Stimulated activated CD4-positive, alpha-beta T cell treated with anti-CD3 and anti-CD28 coated beads, Interleukin-2, amount 100 ng/mL, for 24 hours (primary cell): ENCODE measurements at places on chromosomes 16 and 17.
A peak's percentile ranks its signal among the peaks of the same experiment; 100 is the strongest.

- DNase-seq = peak; percentile 14
These were observed 99.1 kb downstream of the MYH11 start for GRCh38 chr16:15757630-15758251.

GRCh38 chr17:36856222-36856621 lies 81.1 kb upstream of the LHX1 start:
- no peak for DNase-seq

- no peak for DNase-seq
These were observed 38.6 kb upstream of the PMFBP1 start for GRCh38 chr16:72210555-72210954.

DNA sequence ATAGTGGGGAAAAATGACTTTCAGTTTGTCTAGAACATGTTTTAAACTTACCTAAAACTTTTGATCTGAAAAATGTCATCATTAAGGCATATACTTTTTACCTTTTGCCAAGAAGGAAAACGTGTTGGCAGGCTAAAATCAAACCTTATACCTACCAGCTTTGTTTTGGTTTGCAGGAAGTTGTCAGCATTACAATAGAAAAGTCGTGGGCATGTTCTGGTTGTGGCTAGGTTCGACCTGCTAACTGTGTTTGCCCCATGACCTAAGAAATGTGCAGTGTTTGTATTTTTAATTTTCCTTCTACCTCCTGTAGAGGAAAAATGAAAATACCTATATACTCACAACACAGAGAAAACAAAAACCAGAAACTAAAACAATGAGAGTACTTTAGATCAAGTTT lies 13.0 kb downstream of the SKAP1 start:
- no peak for DNase-seq

GRCh38 chr16:31079342-31079944 lies 5.2 kb downstream of the ZNF646 start:
- no peak for DNase-seq

DNA sequence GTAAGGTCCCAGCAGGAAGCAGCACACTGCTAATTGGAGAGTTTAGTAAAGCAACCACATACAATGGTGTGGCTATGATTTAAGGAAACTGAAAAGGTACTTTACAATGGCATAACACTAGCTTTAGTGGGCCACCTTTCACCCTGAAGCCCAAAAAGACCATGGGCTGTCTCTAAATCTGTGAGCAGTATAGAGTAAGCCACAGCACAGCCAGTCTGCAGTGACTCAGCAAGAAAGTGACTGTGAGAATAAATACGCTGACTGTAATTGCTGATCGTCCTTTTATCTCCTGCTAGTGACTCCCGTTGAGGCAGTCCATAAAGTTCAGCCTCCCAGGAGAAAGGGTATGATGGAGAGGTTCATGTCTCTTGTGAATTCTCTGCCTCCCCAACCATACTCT lies 679.8 kb upstream of the KIF2B start:
- no peak for DNase-seq

- no peak for DNase-seq
These were observed 66.4 kb downstream of the PRKCB start for GRCh38 chr16:23902034-23902747.

DNA sequence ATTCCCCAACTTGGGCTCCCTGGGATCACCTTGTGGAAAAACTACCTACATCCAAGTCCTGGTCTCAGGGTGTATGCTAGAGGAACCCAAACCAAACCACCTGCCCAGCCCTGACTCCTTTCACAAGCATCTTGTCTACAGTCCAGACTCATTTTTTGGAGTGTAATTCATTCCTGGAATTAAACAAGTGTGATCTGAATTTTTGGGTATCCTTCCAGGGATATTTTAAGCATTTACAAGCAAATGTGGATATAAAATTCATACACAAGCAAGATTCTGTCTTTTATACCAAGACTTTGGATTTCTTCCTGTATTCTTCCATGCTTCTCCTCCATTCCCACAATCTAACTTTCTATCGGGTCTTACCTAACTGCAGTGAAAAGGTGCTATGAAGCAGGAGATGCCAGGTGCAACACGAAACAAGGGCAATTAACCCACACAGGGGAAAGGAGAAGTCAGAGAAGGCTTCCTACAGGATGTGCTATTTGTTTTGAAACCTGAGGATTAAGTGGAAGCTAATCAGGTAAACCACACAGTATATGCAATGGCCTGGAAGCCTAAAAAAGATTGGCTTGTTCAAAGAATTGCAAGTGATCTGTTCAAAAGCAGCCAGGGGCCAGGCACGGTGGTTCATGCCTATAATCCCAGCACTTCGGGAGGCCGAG lies 417.2 kb upstream of the C16orf82 start:
- no peak for DNase-seq

DNA sequence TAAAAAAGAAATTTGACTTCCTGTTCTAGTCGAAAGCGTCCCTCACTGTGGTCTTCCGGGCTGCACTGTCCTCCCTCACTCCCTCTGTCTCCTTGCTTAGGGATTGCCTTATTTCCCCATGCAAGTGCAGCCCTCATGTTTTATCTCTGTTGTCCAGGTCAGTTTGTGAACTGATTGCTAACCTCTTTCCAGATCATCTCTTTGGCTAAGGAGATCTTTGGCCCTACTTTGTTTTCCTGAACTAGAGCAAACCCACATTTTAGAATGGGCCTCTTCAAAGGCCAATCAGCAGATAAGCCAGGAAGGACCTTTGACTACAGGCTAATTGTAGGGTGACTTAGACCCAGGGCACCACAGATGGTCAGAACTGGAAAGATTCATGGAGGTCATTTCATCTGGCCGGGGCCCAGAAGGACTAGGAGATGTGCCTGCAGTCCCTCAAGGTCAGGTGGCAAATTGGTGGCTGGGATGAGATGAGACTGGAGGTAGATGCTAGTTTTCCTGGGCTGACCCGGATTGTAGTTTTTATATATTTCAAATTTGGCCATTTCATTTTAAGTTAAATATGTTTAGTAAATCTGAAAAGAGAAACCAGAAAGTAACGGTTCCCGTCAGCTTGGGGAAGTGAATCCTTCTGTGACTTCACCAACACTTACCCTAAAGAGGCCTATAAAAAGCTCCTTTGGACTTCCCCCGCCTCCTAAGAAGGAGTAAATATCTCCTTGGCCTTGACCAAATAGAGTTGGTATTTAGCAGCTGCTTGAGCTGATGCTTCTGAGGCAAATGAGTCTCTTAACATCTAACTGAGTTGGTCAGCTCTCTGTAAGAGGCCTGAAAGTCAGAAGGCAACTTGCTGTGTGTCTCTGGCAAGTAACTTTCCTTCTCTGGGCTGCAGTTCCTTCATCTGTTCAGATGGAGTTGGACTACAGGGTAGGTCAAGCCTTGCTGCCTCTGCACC lies 6.2 kb upstream of the SLC25A19 start:
- DNase-seq = no peak

GRCh38 chr16:12426122-12426521 lies 377.6 kb downstream of the CPPED1 start:
- DNase-seq = no peak

- no peak for DNase-seq
These were observed 28.7 kb downstream of the ADGRG5 start for GRCh38 chr16:57571098-57571497.

GRCh38 chr16:47958726-47959125 lies 197.1 kb downstream of the ABCC12 start:
- no peak for DNase-seq

GRCh38 chr17:4498461-4499397 lies at the start of gene SPNS2:
TSS of gene SPNS2 (plus strand) at chr17:4498881. CDS start at chr17:4499048, 167 bp downstream.
- DNase-seq = peak; percentile 74

DNA sequence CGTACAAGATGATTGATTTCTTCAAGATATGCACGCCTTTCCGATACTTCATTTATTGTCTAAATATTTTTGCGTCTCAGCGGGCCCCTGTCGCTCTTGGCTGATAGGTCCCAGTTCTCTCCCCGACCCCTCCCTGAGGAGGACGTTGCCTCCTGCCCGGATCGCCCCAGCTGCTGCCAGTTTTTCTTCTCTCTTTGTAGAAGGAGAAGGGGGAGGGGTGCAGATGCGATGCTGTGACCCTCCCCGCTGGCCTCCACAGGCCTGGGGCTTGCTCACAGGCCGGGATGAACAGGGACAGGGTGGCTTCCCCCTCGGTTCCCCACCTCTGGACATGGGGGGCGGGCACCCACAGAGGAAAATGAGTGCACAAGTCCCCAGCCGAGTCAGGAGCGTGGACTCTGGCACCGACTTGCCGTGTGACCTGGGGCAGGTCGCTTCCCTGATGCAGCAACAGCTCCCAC lies 53.6 kb upstream of the ZC3H18 start:
- DNase-seq = no peak

DNA sequence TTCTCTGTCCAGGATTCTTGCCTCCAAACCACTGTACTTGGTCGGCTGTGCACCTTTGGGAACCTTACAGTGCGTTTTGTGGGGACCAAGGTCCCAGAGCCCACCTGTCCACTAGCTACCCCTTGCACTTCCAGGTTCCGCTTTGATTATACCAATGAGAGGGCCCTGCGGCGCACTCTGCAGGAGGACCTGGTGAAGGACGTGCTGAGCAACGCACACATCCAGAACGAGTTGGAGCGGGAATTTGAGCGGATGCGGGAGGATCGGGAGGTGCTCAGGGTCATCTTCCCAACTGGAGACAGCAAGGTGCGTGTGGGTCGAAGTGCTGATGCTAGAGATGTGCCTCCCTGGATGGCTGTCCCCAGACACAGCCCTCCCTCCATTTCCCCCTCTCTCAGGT lies 18.8 kb downstream of the POLR2A start:
- no peak for DNase-seq

GRCh38 chr16:53768593-53768992 lies 64.6 kb downstream of the FTO start:
- no peak for DNase-seq

DNA sequence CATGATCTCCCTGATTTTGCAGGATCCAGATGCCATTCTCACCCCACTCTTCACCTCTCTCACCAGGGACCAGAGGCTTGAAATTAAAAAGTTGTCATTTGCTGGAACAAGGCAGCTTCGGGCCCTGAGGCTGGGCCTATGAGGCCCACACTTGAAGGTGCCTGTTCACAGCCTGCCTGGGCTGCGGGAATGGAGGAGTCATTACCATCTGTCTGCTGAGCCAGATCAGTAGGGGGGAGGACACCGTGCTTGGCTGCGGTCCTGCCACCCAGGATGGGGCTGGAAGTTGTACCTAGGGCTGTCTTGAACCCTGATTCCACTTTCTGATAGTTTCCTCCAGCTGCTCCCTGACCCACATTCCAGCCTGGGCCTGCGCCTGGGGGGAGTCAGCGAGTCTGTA lies 208.3 kb upstream of the N4BP1 start:
- DNase-seq = no peak

GRCh38 chr17:43987131-43988021 lies 17.0 kb upstream of the NAGS start:
- no peak for DNase-seq

DNA sequence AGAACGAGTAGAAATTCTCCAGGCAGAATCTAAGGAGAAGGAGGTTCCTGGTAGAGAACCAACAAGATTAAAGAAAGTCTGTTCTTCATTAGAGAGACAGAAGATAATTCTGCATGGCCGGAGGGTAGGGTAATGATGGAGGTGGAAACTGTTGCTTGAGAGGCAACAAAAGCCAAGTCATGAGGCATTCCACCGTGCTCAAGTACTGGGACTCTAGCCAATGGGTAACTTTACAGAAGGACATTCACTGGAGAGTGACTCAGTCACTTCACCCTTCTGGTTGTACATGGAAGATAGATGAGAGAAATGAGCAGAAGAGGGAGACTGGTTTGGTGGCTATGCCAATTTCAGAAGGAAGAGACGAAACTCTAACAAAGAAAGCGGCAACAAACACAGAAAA lies 53.6 kb upstream of the ANKFN1 start:
- no peak for DNase-seq

- DNase-seq = peak; percentile 28
These were observed 671 bp upstream of the TOP2A start for GRCh38 chr17:40418428-40418706.

GRCh38 chr17:58328195-58329034 lies at the start of gene TSPOAP1:
TSS of gene TSPOAP1 (minus strand) at chr17:58328795. CDS start at chr17:58327920, 875 bp downstream.
- peak; percentile 90 for DNase-seq

DNA sequence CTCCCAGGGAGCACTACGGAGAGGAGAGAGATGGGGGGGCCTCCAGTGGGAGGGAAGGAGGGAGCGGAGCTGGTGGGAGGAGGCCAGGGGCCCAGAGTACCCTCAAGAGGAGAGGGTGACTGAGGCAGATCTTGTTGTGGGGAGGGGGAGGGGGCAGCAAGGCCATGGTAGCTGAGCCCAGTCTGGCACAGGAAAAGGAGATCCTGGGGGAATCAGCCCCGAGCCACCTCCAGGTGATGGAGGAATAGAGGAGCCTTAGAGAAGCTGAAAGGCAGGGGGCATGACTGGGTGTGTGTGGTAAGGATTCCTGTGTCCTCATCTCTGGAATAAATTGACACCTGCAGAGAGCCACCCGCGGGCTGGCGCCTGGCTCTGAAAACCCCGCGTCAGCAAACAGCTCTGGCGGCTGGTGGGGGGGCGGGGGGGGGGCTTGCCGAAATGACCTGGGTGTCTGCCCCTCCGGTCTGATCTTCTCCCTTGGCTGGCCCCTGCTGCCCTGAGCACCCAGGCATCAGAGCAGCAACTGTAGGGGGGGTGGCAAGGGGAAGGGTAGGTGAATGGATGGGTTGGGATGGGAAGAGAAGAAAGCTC lies 1.3 kb upstream of the NLGN2 start:
- no peak for DNase-seq

- DNase-seq = no peak
These were observed 602.1 kb upstream of the GOT2 start for GRCh38 chr16:59336136-59336695.

DNA sequence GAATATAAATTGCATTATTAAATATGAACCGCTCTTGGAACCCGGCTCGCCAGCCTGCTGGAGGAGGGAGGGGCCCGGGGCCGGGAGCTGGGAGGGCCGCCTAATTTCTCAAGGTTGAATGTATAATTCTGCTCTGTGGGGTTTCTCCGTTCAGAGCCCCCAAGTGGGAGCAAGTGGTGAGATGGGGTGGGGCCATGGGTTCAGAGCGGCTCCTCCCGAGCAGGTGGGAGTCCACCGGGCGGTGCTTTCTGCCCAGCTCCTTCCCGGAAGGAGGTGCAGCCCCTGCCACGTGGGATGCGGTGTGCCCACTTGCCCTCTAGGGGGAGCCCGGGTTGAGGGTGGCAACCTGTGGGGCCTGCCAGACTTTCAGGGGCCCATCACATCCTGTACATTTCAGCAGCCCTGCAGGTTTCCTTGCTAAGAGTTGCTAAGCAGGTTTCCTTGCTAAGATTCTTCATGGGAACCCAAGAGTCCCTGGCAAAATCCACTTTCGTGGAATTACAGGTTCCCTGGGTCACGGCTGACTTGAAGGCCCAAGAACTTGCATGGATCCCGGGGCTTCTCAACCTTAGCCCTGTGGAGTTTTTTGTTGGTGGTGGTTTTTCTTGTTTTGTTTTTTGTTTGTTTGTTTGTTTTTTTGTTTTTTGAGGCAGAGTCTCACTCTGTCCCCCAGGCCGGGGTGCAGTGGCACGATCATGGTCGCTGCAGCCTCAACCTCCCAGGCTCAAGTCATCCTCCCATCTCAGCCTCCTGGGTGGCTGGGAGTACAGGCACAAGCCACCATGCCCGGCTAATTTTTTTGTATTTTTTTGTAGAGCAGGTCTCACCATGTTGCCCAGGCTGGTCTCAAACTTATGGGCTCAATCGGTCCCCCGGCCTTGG lies 196.7 kb upstream of the GSE1 start:
- peak; percentile 79 for DNase-seq

- DNase-seq = no peak
These were observed 97.8 kb upstream of the PLCG2 start for GRCh38 chr16:81681311-81681710.

- DNase-seq = no peak
These were observed 69.4 kb downstream of the MPRIP start for GRCh38 chr17:17111401-17112393.

- DNase-seq = no peak
These were observed 1.8 kb upstream of the ALG1 start for GRCh38 chr16:5069854-5070253.

- DNase-seq = no peak
These were observed 7.3 kb downstream of the CLUH start for GRCh38 chr17:2704031-2704889.
